ENCODE measurements at places on chromosomes 13 and 19.

- no peak for DNase-seq
Measured at GRCh38 chr19:31073485-31074198, 275.6 kb downstream of the TSHZ3 start.

DNA sequence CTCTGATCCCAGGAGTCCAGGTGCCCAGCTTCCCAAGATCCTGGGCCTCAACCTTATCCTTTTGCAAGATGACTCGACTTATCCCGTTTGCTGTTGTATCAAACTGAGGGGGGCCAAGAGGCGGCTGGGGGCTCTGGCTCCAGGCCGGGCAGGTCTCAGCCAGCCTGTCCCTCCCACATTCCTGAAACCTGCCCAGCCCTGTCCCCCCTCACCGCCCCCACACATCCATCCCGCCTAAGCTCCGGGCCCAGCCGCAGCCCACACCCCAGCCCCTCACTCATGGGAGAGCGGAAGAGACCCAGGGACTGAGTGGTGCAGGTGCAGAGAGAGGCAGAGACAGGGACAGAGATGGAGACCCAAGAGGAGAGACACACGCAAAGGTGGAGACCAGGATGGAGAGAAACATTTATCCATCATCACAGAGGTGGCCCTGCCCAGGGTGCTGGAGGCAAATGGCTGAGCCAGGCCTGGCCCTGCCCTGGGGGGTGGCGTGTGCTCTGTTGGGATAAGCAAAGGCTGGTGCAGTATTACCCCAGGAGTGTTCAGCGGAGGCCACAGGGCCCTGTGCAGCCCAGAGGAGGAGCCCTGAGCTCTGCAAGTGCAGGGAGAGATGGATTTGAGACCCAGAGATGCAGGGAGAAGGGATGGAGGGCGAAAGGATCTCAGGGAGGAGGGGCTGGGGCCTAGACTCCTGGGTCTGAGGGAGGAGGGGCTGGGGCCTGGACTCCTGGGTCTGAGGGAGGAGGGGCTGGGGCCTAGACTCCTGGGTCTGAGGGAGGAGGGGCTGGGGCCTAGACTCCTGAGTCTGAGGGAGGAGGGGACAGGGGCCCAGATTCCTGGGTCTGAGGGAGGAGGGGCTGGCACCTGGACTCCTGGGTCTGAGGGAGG is 1.6 kb downstream of the BCAM start:
- DNase-seq = no peak

- DNase-seq = no peak
Measured at GRCh38 chr13:40220299-40220935, 446.0 kb downstream of the FOXO1 start.

DNA sequence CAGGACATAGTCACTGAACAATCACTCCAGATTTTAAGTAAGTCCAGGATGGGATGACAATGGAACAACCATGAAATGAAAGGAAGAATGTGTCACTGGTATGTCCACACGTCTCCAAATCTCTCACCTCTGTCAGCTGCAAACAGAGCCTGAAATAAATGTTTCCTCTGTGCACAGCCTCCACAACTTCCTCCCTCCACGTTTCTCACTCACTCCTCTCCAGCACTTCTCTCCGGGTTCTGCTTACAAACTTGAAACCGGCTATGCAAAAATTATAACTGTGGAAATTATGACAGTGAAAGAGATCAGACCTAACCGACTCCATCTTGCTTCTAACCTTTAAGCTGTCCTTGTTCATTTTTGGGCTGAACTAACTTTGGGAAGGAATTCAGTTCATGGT is 35.0 kb upstream of the ALOX5AP start:
- no peak for DNase-seq

- no peak for DNase-seq
Measured at GRCh38 chr13:22594041-22594440, 586.7 kb upstream of the SGCG start.

- DNase-seq = no peak
Measured at GRCh38 chr13:68428292-68428691, 1198.2 kb upstream of the PCDH9 start.

- DNase-seq = peak; percentile 68
Measured at GRCh38 chr19:45645631-45646344, 6.6 kb upstream of the EML2 start.

- no peak for DNase-seq
Measured at GRCh38 chr19:11856596-11857250, 8.2 kb downstream of the ZNF439 start.

- no peak for DNase-seq
Measured at GRCh38 chr13:100330662-100331061, 241.8 kb downstream of the PCCA start.

DNA sequence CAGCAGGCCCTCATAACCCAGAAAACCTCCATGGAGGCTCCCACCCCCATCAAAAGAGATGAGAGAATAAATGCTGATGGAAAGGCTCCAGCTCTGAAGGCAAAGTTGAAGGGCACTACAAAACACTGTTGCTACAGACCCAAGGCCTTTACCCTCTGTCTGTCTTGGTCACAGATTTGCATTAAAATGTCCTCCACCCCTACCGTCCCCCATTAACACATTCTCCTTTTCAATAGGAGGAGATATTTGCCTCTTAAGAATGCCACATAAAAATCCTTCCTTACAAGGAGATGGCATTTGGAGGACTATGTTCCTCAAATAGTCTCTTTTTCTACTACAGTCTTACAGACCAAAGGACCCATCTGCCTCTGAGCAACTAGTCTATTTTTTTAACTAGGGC is 361.5 kb downstream of the ENOX1 start:
- no peak for DNase-seq

- no peak for DNase-seq
Measured at GRCh38 chr13:51329606-51330005, 9.9 kb upstream of the SERPINE3 start.

DNA sequence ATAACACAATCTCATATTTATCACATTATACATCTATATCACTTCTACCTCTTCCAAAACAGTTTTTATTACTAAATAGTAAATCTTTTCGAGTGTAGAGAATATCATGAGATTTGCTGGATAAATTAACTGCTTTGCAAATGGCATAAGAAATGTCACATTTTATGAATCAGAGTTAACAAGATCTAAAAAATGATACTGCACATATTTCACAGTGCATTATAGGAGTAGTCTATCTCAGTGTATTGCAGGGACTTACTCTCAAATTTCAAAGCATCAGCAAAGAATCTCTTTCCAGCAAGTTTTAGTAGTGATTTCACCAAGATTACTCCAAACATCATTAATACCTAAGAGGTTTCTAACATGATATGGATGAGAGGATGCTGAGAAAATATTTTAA is 687.1 kb upstream of the SLITRK1 start:
- no peak for DNase-seq

DNA sequence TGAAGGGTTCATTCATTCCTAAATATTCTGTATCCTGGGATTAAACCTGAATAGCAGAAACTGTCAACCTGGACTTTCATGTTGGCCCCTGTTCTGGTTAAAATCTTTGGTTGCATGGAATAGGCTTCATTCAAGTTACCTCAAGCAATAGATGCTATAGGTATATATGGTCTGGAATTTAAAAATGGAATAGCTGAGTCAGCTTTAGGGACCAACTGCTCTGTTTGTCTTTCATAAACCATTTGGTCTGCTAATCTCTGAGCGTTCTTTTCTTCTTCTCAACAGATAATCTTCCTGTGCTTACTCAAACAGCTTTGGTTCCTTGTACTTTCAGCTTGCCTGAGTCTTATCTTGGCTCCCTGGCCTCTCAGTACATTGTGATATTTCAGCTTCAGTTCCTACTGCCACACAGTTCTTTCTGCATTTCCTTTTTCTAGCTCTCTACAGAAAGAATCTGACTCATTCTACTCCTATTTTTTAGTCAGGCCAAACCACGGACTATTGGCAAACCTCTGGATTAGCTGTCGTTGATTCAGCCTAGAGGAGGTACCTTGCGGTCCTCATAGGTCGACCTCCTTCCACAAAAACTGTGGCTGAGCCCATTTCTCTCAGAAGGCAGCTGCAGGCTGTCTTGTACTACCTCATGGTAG is 35.9 kb upstream of the MAB21L1 start:
- DNase-seq = no peak

- no peak for DNase-seq
Measured at GRCh38 chr13:22929381-22930126, 251.2 kb upstream of the SGCG start.

- DNase-seq = peak; percentile 84
Measured at GRCh38 chr19:46728693-46729339, 11.9 kb upstream of the PRKD2 start.

DNA sequence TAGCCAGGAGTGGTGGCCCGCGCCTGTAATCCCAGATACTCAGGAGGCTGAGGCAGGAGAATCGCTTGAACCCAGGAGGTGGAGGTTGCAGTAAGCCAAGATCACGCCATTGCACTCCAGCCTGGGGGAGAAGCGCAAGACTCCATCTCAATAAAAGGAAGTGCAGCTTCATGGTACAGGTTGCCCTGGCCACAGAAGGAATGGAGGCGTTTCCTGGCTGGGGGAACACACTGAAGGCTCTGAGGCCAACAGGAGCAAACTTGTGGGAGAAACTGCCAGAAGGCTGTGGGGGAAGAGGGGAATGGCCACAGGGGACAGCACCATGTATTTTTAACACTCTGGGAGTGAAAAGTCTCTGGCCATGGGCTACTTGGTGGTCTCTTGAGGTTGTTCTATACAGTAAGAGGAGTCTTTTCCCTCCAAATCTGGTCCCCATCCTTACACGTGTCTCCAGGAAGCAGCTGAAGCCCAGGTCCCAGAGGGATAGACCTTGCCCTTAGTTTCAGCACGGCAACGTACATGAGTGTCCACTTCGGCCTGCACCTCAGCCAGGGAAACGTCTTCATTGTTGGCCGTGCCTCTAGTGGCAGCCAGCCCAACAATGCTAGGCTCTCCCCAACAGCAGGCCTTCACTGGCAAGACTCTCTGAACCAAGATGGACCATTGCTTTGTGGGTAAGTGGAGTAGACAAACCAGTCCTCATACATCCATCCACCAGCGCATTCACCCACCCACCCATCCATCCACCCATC is 7.4 kb downstream of the MICOS13 start:
- DNase-seq = no peak

GRCh38 chr19:33472226-33472625 is 49.4 kb downstream of the PEPD start:
- no peak for DNase-seq

- no peak for DNase-seq
Measured at GRCh38 chr13:77056886-77057285, 29.9 kb upstream of the FBXL3 start.

GRCh38 chr13:60583911-60584753 is 187.1 kb downstream of the TDRD3 start:
- no peak for DNase-seq

GRCh38 chr19:2631213-2631821 is 71.2 kb downstream of the GNG7 start:
- DNase-seq = no peak

- peak; percentile 59 for DNase-seq
Measured at GRCh38 chr19:14059093-14059480, 2.8 kb downstream of the PALM3 start.

DNA sequence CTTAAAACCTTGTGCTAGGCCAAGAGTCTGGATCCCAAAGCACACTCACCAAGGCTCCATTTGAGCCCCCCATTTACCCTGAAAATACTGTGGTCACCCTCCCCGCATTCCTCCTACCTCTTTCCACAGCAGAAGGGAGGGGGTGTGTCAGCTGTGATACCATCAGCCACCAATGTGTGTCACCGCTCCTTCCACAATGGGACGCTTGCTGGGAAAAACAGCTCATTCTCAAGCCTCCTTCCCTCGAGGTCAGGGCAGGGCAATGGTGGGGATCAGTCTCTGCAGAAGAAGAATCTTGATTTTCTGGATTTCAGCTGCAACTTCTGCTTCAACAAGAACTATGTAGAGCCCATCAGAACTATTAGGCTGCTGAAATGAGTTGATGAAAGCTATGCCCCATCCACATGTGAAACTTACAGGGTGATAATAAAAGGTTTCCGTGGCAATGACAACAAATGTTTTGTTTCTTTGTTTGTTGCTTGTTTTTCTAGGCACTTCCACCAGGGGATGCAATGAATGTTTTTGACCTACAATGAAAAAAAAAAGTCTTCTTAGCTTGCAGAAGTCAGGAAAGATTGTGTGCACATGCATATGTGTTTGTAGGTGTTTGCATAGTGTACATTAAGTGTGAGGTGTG is 26.4 kb upstream of the ZNF507 start:
- no peak for DNase-seq

GRCh38 chr19:42487032-42487797 is 41.1 kb downstream of the CEACAM1 start:
- no peak for DNase-seq

- DNase-seq = no peak
Measured at GRCh38 chr19:32191921-32192320, 153.5 kb upstream of the ZNF507 start.

- no peak for DNase-seq
Measured at GRCh38 chr13:43002021-43002420, 10.0 kb upstream of the EPSTI1 start.

DNA sequence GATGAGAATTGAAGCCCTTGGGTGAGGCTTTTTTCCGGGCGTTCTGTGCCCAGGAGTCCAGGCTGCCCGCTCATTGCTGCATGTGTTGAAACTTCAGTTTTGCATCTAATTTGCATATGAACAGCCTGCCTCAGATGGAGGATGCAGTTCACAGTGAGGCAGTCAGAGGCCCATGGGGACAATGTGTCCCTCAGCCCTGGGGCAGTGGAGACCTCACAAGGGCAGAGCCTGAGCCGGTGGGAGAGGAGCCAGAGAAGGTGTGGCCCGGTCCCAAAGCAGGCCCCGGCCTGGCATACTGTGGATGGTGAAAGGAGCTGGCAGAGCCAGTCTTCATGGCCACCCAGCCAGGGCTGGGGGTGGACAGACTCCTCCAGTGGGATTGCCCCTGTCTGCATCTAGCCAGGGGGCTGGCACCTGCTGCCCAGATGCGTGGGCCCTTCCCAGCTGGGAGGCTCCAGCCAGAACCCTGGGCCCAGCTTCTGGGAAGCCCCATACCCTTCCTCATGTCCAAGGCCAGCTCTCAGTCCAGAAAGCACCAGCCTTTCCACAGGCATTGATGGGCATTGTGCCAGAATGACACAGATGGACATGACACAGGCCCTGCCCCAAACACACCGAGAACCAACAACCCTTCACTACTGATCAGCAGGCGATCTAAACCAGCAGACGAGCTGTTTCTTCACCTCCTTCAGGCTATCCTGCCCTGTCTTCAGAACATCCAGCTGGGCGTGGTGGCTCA is 32.9 kb upstream of the KCTD15 start:
- no peak for DNase-seq

GRCh38 chr19:8224394-8225145 is 15.4 kb downstream of the CERS4 start:
- DNase-seq = no peak

GRCh38 chr13:114152285-114152645 is 19.8 kb upstream of the RASA3 start:
- no peak for DNase-seq

- no peak for DNase-seq
Measured at GRCh38 chr13:78977311-78977710, 318.4 kb upstream of the OBI1 start.

DNA sequence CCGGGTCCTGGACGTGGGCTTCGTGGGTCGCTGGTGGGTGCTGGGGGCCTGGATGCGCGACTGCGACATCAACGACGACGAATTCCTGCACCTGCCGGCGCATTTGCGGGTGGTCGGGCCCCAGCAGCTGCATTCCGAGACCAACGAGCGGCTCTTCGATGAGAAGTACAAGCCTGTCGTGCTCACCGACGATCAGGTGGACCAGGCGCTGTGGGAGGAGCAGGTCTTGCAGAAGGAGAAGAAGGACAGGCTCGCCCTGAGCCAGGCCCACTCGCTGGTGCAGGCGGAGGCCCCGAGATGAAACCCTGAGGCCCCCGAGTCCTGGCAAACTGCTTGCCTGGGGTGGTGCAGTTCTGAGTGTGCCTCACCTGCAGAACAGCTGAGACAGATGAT is 787 bp downstream of the TIMM29 start:
- DNase-seq = no peak
